Stimulated activated CD4-positive, alpha-beta T cell treated with anti-CD3 and anti-CD28 coated beads, Interleukin-2, amount 100 ng/mL, for 24 hours (primary cell): ENCODE measurements at places on chromosomes 6 and 20.

DNA sequence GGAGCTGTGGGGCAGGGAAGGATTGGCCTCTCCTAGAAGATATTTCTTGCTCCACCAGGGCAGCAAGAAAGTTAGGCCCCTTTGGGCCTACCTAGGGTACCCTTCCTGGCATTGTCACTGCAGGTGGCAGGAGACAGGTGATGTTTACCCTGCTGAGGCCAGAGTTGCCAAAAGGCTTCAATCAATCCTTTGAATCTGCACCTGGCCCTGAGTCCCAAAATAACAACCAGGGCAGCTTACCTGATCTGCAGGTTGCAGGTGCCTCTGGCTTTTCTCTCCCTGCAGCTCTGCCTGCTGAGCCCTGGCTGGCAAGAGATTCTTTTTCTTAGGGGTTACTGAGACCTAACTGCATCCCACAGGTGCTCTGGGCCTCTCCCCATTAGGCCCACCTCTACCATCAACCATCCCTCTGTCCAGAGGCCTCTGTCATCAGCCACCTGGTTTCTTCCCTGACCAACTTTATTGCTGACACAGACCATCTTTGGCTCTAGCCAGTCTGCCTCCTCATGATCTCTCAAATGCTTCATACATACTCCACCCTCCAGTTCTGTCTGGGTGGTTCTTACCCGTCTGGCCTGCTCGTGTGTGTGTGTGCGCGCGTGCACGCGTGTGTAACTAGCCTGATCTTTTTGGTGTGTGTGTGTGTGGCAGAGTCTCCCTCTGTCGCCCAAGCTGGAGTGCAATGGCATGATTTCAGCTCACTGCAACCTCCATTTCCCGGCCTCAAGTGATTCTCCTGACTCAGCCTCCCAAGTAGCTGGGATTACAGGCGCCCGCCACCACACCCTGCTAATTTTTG, 13.7 kb downstream of the BCL2L1 start:
- DNase-seq: no peak

DNA sequence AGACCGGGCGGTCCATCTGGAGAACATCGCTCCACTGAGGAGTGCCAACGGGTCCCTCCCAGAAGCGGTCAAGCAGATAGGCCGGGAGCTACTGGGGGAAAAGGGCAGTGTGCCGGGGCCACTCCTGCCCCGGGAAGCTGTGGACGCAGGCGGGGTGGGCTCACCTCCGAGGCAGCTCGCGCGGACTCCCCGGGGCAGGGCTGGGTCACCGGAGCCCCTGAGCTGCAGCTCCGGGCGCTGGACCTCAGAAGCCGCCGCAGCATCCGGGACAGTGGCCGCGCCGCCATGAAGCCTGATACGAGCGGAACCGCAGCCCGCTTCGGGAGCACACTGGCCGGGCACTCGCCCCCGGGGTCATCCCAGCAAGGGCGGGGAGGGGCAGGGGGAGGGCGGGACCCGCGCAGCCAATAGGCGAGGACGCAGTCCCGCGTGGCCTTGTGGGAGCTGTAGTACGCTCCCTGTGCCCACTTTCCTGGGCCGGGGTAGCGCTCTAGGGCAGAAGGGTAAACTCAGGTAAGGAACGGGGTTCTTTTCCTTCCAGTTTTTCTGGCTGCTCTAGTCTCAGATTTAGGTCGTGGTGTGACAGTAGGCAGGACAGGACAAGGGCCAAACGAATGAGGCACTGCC, at the start of gene MOCS1:
TSS of gene MOCS1 (minus strand) at position 332 of the 627 bp plus-strand sequence. CDS start at position 287, 45 bp downstream.
- DNase-seq: peak; percentile 33

GRCh38 chr6:15960740-15961634, 167.9 kb upstream of the MYLIP start:
- DNase-seq: no peak

- no peak for DNase-seq
Observed at GRCh38 chr6:146912730-146913685, 291.2 kb upstream of the STXBP5 start.

GRCh38 chr6:63389191-63389844, 69.5 kb upstream of the LGSN start:
- no peak for DNase-seq

DNA sequence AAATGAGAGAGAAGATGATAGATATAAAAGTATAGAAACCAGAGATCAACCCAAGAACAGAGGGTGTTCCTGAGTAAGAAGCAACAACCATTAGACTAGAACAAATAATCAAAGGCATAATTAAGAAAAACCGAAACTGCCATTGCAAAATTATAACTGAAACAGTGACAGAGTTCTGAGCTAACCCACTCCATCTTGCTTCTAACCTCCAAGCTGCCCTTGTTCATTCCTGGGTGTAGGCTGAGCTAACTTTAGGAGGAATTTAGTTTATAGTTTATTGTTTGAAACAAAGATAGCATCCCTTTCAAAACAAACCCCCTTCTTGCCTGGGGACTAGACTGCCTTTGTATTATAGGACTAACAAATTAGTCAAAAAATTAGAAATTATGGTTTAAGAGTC, 56.1 kb upstream of the PRND start:
- no peak for DNase-seq

DNA sequence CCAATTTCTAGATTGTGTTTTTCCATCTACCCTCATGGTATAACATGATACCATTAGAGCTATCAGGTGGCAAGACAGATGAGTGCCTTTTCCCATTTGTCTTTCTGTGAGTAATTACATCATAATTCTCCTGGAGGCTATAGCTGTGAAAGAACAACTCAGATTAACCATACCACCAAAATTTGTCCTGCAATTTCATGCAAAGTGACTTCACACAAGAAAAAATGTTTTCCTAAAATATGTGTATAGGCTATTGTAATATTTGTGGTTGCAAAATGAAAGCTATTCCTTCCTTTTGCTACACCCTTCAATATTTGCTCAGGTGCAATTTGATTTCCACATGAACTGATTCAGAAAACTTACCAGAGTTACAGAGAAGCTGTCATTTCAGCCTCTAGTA, 547.7 kb upstream of the ID4 start:
- no peak for DNase-seq

- no peak for DNase-seq
Observed at GRCh38 chr6:4819706-4820283, 43.6 kb downstream of the CDYL start.

DNA sequence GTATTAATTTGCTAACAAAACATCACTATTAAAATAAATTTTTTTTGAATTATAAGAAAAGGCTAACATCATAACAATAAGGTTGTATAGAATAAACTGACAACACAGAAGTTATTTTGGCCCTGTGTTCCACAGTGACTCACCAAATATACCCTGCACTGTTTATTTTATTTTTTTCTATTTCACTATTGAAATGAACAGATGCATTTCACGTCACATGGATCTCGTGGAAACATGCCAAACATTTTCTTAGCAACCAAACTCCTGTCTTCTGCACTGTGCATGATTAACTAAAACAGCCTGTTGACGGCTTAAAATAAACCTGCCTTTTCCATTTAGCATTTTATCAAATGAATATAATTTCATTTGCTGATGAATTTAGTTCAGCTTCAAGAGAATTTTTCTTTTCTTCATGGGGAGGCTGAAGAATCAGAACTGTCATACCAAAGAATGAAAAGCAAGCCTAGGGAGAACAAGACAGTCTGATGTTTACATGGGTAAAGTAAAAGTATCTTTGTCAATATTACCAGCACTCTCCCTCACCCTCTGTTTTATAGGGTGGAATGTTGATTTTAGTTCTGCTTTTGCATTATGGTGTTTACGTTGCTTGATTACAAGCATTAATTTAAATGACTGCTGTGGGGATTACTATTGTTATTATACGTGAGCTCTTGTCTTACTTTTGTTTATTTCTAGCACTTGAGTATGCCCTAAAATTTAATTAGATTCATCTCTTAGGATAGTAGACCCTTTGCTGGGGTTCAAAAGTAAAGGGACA, 115.3 kb downstream of the LCA5 start:
- no peak for DNase-seq

- no peak for DNase-seq
Observed at GRCh38 chr6:80767808-80768207, 661.3 kb downstream of the BCKDHB start.

DNA sequence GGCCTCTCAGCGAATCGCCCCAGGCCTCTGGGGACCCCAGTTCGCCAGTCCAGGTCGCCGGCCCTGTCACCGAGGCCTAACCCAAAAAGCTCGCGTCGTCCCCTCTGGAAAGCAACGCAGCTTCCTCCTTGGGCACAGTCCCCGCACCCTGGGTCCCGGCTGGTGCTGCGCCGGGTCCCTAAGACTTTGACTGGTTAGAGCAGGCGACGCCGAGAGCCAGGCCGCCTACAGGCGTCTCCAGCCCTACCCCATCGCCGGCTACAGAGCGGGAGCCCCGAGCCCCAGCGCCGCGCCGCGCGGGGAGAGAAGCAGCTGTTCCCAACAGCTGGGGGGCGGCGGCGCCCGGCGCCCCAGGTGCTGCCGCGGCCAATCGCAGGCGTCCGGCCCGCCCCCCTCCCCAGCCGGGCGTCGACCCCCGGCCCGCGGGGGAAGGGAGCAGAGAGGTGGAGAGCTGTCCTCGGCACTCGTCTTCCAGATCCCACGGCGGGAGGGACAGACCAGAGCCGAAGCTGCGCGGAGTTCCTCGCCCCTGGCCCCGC, 540 bp upstream of the RBM24 start:
- peak; percentile 10 for DNase-seq

DNA sequence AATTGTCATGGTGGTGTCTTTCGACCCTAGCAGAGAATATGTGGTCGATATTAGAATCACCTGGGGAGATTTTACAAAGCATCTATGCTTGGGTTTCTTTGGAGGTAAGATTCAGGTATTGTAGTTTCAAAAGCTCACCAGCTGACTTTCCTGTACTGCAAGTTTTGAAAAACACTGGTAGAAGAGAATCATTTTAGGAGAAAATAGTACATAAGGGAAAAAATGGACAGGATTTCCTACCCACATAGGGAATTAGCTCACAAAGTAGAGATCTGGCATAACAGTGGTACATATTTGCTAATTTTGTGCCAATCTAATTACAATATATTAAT, 27.4 kb upstream of the ABT1 start:
- DNase-seq: no peak

DNA sequence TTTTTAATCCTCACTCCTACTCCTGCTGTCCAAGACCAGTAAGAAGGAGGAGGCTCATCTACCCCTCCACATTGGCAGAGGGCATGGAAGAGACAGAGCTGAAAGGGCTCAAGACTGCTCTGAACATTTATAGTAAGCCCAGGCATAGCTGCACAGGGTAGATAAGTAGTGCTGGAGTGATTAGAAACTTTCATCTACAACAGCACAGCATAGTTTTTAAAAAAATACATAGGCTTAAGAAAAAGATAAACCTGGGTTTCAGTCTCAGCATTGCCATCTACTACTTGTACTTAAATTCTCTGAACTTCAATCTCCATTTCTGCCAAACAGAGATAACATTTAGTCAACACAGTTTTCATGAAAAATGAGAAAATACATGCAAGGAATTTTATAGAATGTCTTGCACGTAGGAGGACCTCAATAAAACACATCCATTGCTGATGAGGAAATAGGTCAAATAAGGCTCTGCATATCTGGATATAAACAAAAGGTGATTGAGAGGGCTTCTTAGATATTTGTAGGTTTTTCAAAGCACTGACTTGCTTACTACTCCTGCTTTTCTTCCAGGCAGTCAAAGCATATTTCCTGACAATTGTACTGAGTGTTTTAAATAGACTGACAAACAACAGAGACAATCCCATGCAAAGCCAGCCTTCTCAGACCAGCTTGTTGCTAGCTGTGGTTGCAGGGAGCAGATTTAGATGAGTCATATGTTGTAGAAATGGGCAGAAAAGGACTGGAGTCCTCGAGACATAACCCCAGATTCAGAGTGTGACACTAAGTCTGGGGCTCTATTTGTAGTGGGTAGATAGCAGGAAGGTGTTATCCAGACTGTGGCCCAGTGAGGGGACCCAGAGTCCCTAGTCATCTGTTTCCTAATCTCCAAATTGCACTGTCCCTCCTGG, 107.4 kb upstream of the TAB2 start:
- DNase-seq: no peak

- no peak for DNase-seq
Observed at GRCh38 chr6:154868143-154868594, 126.9 kb upstream of the TIAM2 start.

DNA sequence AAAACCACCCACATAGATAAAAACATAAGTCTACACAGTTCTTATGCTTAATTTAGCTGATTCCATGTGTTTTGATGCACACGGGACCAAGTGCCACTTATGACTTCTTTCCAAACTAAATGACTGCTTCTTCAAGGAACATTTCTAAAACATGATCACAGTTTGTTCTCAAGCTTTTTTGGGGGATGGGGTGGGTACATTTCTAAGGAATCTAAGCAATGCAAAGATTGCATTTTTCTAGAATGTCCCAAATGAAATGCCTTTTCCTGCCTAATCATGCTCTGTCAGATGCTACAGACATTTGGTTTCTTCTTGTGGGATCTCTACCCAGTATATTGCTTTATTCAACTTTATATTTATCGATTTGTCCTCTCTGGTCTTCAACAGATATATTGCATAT, 496.8 kb upstream of the JAG1 start:
- DNase-seq: no peak

DNA sequence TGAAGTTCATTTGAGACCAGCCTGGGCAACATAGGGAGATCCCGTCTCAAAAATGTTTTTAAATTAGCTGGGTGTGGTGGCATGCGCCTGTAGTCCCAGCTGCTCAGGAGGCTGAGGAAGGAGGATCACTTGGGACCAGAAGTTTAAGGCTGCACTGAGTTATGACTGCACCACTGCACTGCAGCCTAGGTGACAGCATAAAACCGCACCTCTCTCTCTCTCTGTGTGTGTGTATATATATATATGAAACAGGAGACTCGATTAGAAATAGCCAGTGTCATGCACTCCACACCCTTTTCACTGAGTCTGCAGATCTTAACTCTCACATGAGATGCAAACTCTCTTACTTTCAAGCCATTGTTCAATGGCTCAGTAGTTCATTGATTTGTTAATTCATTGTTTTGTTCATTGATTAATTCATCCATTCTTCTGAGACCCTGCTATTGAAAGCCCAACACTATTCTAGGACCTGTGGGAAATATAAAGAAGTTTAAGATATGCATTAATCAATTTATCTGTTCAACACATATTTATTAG, 52.4 kb upstream of the MRPS10 start:
- no peak for DNase-seq

- no peak for DNase-seq
Observed at GRCh38 chr6:36368421-36368820, 19.0 kb downstream of the ETV7 start.

DNA sequence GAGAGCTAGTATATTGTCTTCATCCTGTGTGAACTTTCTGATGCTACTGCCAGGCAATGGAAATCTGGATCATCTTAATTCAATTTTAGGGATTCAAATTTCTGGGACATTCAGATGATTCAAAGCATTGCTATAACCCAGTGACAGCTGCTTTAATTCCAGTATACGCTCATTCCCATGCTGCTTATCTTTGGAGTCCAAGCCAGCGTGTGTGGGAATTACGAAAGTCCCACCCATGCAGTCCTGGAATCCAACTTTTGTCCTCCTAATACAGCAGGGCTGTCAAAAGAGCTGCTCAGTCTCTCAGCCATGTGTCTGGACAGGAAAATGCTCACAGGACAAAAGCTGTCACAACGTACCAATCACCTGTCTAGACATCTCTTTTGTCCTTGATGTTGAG, 219.8 kb downstream of the LAMA2 start:
- DNase-seq: no peak
